GM03348 (cell line): ENCODE measurements at places on chromosomes 1 and 21.

DNA sequence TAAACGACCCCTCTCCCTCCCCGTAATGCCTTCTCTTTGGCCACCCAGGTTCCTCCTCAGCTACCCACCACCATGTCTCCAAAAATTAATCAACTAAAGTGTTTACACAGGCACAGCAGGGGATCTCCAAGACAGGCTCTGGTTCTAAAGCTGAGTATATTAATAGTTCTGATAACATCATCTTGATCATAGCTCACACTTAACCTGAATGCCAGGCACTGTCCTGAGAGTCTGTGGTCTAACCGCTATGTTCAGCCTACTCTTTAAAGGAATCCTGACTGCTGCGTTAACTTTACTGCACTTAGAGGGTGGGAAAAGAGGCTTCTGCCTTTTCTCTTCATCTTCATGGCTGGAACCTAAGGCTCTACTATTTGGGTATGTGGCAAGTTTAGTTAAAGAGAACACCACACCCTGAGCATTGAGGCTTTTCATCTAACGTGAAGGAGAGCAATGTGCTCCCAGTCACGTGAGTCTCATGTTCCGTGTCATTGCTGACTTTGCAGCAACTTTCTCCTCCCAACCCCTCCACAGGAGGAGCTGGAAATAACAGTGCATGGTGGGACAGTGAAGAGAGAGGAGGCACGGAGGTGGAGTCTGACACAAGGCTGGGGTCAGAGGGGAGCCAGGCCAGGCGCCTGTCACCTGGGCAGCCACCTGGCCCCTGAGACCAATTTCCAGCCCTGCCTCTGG is 86.4 kb downstream of the FAM78B start:
- DNase-seq = no peak

GRCh38 chr1:164918140-164918539 is 359.2 kb downstream of the PBX1 start:
- no peak for DNase-seq

GRCh38 chr1:104648269-104648691 is 898.6 kb downstream of the AMY1C start:
- DNase-seq = peak; percentile 14

- DNase-seq = no peak
Observed at GRCh38 chr21:44899768-44900558, 20.7 kb downstream of the ITGB2 start.

- no peak for DNase-seq
Observed at GRCh38 chr1:90405726-90406125, 311.4 kb downstream of the BARHL2 start.

GRCh38 chr1:246435421-246436041 is 71.5 kb downstream of the SMYD3 start:
- peak; percentile 42 for DNase-seq

DNA sequence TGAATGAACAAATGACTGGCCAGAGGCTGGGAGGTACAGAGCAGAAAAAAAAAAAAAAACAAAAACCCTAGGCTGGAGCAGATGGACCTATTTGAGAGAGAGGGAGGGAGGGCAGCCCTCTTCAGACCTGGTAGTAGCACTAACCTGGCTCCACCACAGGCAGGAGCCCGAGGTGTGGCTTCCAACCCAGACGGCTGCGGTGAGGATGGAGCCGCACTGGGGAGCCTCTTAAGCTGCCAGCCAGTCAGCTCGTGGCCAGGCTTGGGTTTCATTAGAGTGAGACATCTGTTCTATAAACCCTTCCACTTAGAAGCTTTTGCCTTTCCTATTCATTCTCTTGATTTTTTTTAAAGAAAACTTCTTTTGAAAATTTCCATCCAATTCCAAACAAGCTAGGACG is 16.8 kb downstream of the LGR6 start:
- no peak for DNase-seq

DNA sequence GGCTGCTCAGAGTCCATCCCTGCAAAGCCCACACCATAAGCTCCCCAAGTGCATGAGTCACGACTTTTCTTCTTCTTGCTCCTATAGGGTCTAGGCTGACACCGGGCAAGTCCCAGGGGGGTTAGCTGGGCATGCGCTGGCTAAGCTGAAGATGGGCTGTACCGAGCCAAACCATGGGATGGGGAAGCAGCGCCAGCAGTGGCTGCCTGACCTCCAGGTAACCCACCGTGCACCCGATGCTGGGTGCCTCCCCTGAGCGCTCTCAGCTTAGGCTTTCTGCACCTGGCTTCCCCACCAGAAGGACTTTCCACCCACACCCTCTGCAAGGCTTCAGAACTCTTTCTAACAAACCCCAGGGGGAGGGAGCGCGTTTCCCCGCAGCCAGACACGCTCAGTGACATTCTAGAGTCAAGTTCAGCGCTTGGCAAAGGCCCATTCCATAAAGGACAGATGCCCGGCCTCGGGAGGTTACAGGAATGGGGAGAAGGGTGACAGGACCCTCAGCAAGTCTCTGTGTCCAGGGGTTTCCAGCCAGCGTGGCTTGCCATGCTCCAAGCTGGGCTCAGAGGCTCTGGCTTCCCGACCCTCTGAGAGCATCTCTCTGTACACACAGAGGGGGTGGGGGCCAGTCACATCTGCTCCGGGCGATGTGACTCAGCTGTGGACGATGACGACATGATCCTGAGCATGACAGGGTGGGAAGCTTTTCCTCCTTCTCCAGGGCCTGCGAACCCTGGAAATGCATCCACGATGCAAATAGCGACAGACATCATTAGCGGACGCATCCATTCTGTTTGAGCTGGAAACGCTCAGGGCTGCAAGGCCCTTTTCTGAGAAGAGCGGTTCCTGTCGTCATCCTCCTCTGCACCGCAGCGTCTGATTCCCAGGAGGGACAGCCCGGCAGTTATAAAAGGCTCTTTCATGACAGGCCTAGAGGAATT is 107.8 kb downstream of the SIK1 start:
- peak; percentile 60 for DNase-seq

DNA sequence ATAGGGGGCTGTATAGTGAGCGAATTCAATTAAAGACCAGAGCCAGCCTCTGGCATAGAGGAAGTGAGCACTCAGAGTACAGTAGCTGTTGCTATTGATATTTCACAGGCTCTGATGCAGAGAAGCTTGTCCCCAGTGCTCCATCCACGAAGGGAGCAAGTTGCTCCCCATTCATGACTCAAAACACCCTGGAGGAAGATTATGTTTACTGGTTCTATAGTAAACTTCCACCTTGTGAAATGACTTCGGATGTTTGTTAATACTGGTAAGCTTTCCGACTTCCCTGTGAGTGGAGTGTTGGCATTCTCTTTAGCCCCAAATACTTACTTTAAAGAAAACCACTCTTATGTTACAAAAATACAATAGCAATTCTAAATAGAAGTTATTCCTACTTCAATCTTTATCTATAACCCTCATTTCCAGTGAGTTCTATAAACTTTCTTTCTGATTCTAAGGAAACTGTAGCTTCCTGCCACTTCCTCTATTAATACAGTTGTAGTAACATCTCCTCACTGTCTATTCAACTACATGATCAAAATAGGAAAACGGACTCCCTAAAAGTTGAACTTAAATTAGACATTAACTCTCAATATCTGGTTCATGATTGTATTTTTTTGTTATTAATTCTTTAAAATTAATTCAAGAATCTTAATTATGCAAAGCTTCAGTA is 46.4 kb downstream of the ZNF281 start:
- DNase-seq = no peak

DNA sequence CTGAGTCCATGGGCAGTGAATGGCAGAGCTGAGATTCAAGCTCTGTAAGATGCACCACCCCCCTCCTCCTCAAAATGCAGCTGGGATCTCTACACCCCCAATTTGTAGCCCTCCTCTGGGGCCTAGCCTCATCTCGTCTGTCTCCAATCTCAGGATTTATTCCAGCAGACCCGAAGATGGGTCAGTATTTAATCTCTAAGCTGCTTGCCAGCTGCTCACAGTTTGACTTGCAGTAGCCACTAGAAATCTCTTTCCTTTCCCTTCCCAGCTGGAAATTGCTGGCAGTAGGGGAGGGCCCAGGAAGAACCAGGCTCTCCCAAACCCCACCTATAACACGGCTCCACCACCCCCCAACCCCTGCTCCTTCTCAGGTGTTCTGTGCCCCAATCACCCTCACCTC is 1.5 kb downstream of the LACTBL1 start:
- no peak for DNase-seq

DNA sequence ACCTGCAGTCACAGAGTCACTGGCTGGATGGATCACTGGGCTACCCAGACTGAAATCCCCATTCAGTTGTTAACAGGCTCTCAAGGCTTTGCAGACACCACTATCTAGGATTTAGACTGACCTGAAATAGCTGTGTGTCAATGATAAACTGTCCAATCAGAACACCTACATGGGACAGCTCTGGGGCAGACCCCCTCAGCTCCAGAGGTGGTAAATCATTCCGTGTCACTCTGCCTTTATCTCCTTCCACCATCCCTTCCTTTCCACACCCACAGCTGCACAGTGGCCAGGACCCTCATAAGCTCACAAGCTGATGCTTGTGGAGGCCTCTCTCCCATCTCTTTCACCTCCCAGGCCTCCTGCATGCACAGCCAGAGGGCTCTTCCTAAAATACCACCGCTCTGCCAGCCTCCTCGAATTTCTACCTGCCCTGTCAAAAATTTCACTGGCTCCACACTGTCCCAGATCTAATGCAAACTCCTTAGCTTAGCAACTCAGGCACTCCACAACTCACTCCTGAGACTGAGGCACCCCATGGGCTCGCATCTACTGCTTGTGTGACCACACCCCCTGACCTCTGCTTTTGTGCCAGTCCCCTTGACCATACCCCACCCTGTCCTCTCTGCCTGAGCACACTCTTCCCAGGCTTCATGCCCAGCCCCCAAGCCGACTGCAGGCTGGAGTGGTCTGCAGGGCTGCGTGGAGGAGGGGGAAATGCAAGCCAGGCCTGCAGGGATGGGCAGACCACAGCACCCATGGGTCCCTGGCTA is 5.8 kb downstream of the CAPZB start:
- DNase-seq = no peak

- no peak for DNase-seq
Observed at GRCh38 chr1:30881319-30882181, 27.0 kb downstream of the SDC3 start.

- DNase-seq = no peak
Observed at GRCh38 chr1:229993894-229994293, 73.1 kb upstream of the GALNT2 start.

- no peak for DNase-seq
Observed at GRCh38 chr1:115289940-115290339, 48.1 kb downstream of the NGF start.

DNA sequence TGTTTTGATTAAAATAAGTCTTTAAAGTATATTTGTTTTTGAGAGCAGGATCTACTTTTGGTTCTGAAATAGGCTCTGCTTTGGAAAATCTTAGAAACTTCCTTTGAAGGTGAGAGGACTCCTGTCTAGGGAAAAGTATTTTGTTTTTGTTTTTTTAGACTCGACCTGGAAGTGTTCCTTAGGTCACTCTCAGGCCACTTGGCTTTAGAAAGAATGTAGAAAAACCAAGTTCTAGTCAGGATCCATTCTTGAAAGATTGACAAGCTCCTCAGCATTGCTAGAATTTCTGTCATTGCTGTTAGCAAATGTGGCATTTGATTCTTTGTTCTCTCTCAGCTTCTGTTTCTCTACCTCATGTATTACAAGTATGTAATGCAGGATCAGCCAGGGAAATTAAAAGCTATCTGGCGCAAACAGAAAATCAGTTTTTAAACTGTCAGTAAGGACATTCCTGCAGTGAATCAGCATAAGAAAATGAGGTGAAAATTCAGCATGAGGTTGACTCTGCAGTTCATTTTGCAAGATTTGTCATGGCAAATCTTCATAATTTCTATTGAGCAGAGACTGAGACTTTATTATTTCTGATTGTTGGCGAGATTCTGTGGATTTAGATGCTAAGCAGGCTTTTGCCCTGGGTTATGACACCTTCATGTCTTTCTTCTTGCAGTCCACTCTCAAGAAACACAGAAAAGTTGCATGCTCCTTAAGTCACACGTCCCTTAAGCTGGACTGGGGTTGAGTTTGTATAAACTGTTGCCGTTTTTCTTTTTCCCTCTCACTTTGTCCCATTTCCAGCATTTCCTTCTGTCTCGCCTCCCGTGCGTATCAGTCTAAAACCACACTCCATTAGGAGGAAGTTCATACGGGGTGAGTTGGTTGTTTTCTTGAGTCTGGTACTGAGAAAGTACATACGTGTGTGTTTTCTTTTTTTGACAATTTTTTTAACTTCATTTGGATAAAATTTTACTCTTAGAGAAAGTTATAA is 12.6 kb downstream of the NTPCR start:
- DNase-seq = no peak

GRCh38 chr21:33433425-33434114 is 30.4 kb downstream of the IFNGR2 start:
- no peak for DNase-seq

- no peak for DNase-seq
Observed at GRCh38 chr21:25412100-25412499, 195.2 kb downstream of the MRPL39 start.

DNA sequence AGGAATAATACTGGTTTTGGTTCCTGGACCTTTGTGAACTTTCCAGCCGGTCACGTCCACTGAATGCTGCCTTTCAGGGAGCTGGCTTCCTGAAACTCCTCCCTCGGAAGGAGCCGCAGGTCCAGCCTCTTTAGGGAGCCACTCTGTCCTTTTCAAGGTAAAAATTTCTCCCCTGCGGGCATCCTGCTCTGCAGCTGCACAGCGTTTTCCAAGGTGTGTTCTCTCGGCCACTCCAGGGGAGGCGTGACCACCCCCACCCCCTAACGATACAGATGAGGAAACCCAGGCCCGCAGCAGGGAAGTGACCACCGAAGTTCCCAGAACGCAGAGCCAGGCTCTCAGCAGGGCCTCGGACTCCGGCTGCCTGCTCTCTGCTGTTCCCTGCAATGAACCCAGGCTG is 21.5 kb downstream of the PADI2 start:
- DNase-seq = no peak

GRCh38 chr1:93979718-93980319 is 70.6 kb upstream of the GCLM start:
- peak; percentile 76 for DNase-seq

GRCh38 chr1:37752583-37753471 is 12.1 kb downstream of the EPHA10 start:
- DNase-seq = peak; percentile 70

- no peak for DNase-seq
Observed at GRCh38 chr1:108955881-108956280, 7.4 kb downstream of the CLCC1 start.

DNA sequence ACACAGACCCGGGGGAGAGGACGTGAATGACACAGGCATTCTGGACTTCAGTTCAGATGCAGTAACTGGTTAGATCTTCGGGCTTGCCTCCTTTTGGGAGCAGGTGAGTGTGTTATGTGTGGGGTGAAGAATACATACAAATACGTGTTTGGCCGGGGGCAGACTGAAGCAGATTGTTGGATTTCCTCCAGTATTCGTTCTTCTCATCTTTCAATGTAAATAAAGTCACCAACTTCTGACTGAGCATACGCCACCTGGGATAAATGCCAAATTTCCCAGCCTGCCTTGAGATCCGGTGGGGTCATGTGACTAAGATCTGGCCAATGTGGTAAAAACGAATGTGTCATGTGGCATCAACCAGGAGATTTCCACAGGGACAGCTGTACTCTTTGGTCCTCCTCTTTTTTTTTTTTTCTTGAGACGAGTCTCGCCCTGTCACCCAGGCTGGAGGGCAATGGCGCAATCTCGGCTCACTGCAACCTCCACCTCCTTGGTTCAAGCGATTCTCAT is 189.8 kb downstream of the RGS7 start:
- no peak for DNase-seq
